ENCODE measurements at places on chromosomes 7 and 10.

DNA sequence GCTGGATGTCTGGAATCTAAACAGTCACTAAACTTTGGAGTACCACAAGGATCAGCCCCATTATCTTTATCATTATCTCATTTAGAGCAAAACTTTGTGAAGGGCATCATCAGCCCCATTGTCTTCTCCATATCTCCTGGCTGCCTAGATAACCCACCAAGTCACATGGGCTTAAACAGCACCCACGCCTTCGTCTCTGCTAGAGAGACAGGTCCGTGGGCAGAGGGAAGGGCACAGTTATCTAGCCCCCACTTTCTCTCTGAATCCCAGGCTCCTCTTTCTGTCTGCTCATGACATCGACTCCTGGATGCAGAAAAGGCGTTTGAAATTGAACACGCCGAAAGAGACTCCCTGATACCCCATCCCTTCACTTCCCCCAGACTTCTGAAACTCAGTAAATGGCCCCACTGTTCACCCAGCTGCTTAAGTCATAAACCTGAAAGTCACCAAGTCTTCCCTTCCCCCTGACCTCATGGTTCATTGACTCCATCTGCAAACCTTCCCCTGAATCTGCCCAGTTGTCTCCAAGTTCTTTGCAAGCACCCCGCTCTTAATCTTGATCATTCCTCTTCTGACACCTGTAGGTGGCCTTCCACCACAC is 20.9 kb upstream of the PARD3 start:
- no peak for DNase-seq

- DNase-seq, result no peak
Measured at GRCh38 chr7:84712374-84713121, 474.3 kb downstream of the SEMA3D start.

- no peak for DNase-seq
Measured at GRCh38 chr10:19892270-19892669, 76.0 kb downstream of the PLXDC2 start.

- peak; percentile 73 for DNase-seq
Measured at GRCh38 chr7:16345979-16346958, 75.1 kb downstream of the CRPPA start.

DNA sequence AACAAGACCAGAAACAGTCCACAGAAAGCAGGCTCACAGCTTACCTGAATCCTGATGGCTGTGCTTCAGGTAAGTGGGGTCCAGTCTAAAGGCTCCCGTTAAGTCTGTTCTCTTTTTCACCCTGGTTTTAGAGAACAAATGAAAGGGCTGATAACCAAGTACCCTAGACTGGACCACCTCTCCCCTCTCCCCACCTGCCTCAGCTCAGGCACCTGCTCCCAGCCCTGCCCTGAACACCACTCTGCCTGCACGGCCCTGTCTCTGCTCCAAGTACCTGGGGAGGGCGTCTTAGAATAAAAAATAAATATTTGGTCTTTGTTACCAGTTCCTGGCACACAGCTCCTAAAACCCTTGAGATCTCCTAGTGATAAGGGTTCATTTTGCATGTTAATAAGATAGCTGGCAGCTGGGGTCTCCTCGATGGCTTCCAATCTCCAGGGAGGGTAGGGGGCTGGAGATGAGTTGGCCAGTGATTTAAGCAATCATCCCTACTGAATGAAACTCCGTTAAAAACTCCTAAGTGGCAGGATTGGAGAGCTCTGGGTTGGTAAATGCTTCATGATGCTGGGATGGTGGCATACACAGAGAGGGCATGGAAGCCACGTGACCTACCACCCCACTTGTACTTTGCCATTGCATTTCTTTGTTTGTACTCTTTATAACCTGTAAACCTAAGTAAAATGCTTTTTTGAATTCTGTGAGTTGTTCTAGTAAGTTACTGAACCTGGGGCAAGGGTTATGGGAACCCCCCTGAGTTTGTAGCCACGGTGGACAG is 29.8 kb upstream of the FIGNL1 start:
- no peak for DNase-seq

- peak; percentile 95 for DNase-seq
Measured at GRCh38 chr10:17217631-17218232, 10.3 kb upstream of the VIM start.

DNA sequence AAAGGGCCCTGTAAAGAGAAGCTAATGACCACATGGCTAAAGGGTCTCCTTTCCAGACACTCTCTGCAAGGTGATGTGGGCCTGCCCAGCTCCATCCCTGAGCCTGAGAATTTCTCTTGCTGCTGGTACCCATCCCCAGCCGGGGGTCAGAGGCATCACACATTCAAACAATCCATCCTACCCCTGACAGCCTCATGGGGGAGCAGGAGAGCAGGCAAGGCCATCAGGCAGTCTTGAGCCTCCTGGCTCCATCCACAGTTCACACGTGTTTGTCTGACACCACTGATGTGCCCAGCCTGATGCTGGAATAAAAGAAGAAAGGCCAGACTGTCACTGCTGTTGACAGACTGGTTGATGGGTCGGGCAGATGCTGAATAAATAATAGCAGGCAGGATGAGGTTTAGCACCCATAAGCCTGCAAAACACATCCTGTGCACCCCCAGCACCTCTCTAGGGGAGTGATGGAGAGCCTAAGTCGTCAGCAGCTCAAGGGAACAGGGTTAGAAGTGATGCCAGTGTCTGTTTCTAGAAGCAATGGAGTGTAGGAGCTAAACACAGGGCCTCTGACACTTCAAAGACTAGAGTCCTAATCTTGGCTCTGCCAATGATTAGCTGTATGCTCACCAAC is 43.5 kb downstream of the TLL2 start:
- peak; percentile 6 for DNase-seq

GRCh38 chr10:30114881-30115625 is 55.7 kb upstream of the JCAD start:
- no peak for DNase-seq

DNA sequence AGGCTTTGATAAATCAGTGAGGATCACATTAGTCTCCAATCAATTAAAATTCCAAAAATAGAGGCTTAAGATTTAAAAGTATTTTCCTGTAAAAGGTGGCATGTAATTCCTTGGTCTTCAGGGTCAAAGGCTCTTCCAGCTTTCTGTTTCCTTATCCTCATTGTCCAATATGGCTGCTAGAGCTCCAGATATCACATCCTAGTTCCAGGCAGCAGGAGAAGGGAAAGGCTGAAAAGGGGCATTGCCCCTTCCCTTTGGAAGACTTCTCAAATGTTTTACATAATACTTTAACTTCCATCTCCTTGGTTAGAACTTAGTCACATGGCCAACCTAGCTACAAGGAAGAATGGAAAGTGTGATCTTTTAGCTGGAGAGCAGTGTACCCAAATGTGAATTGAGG is 39.2 kb upstream of the JAZF1 start:
- no peak for DNase-seq

- no peak for DNase-seq
Measured at GRCh38 chr7:50783801-50784507, 1.3 kb upstream of the GRB10 start.

DNA sequence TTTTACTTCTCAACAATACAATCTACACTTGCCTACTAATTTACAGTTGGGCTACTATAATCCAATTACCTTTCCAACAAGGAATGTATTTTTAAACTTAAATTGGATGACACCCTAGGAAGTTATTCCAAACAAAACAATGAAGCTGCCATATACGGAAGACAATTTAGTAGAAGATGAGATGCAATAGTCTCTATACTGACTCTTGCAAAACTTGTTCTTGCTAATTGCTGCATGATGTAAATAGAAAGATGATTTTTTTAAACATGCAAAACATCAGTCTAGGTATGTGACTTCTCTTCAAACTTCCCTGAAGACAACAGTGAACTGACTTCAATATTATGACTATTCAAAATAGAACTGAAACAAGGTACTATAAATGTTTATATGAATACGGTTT is 17.6 kb downstream of the NT5C3A start:
- no peak for DNase-seq

GRCh38 chr7:37391791-37392672 is 56.6 kb downstream of the ELMO1 start:
- no peak for DNase-seq

- peak; percentile 45 for DNase-seq
Measured at GRCh38 chr10:69222157-69223027, 2.3 kb downstream of the HKDC1 start.

DNA sequence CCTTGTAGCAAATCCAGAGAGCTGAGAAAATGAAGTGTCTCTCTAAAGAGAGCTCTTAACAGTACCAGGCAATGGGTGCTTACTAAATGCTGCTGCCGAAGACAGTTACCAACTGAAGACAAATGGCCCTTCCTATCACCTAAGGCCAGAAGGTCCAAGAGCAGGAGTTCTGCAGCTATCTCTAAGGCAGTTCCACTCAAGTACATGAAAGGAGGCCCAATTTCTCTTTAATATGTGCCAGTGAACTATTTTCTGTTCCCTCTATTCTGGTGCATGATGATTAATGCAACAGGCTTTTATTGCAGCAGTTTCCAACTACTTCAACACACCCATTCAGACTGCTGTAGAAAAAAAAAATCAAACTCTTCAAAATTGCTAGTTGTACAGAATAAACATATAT is 122.5 kb downstream of the SLC25A13 start:
- DNase-seq, result peak; percentile 37

GRCh38 chr10:120415709-120416330 is 41.2 kb upstream of the PLPP4 start:
- DNase-seq, result peak; percentile 93

GRCh38 chr10:79425074-79425532 is 20.3 kb downstream of the ZCCHC24 start:
- no peak for DNase-seq

GRCh38 chr7:84113906-84114850 is 80.4 kb downstream of the SEMA3A start:
- no peak for DNase-seq

- no peak for DNase-seq
Measured at GRCh38 chr10:33476757-33477273, 142.3 kb upstream of the NRP1 start.

GRCh38 chr10:28678687-28679457 is 1.6 kb downstream of the BAMBI start:
- no peak for DNase-seq

- no peak for DNase-seq
Measured at GRCh38 chr10:70851597-70852475, 36.1 kb downstream of the SGPL1 start.

DNA sequence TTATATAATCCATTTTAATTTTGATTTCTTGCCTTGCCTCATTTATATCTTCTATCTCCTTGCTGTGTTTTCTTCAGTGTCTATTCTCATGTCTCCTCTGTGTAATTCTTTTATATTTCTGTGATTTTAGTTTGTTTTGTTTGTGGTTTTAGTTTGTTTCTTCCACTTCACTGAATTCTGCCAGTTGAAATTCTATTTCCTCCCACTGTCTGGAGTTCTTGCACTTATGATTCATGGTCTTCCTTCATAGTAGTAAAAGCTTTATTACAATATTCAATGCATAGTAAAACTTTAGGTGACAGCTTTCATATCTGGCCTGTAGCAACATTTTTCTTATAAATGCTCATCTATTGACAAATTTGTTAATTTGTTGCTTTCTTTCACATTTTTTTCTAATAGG is 113.3 kb downstream of the MAGI2 start:
- no peak for DNase-seq

- no peak for DNase-seq
Measured at GRCh38 chr7:26782501-26782900, 81.9 kb downstream of the SKAP2 start.

- DNase-seq, result no peak
Measured at GRCh38 chr10:99621454-99622251, 1.4 kb upstream of the SLC25A28 start.

DNA sequence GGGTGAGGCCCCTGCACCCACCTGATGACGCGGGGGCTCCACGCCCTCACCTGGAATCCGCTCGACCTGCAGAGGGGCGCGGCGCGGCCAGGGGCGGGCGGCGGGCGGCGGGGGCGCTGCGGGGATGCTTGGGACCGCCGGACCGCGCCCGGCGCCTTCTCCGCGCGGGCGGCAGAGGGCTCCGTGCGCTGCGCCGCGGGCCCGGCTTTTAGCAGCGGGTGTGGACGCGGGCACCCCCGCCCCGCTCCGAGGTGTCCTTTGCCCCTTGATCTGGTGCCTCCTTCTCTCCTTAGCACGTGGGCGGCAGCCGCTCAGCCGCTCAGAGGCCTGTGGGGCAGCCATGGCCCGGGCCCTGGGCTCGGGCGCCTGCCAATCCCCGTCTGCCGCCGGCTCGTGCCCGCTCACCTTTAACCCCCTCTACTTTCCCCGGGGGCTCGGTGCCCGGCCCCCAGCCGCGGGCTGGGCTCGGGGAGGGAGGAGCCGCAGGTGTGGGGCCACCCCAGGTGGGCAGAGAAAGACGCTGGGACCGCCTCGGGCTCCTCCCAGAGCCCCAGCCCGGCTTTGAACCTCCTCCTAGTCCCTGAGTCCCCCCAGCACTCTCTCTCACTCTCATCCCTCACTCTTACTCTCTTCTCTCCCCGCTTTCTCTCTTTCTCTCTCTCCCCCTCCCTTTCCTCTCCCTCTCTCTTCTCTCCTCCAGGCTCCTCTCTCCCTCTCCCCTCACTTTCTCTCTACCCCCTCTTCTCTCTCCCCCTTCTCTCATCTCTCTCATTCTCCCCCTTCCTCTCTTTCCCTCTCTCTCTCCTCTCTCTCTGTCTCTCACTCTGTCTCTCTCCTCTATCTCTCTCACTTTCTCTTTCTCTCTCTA is 19.7 kb upstream of the VPS37D start:
- DNase-seq, result no peak

DNA sequence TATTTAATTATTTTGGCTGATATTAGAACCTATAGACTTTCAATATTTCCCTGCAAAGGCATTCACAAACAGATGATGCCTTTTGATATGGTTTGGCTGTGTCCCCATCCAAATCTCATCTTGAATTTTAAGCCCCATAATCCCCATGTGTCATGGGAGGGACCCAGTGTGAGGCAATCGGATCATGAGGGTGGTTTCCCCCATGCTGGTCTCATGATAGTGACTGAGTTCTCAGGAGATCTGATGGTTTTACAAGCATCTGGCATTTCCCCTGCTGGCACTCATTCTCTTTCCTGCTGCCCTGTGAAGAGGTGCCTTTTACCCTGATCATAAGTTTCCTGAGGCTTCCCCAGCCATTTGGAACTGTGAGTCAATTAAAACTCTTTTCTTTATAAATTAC is 9.3 kb upstream of the PNLIPRP3 start:
- no peak for DNase-seq

GRCh38 chr7:75915416-75916156 is 631 bp downstream of the POR start:
- no peak for DNase-seq

DNA sequence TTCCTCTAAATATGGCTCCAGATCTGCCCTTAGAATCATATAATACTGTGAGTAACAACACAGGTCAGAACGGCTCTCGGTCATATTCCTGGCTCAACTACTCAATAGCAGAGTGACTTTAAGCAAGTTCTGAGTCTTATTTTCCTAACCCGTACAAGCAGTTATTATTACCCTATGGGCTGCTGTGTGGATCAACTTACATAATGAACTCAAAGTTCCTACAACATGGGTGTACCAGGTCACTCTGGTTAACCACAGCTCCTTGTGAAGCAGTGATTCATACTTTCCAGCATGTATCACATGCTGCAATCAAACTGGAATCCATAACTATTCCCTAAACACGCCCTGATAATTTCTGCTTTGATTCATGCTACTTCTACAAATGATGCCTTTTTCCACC is 107.3 kb downstream of the LRRN3 start:
- DNase-seq, result peak; percentile 98

GRCh38 chr7:141306081-141306480 is 232.2 kb downstream of the TMEM178B start:
- no peak for DNase-seq

- DNase-seq, result peak; percentile 21
Measured at GRCh38 chr10:53601260-53601875, 828.8 kb upstream of the MBL2 start.

- DNase-seq, result no peak
Measured at GRCh38 chr7:117916309-117916708, 43.1 kb upstream of the CTTNBP2 start.

- DNase-seq, result no peak
Measured at GRCh38 chr10:122197611-122198222, 73.4 kb upstream of the BTBD16 start.
